Ascending aorta (tissue), 2 donors: ENCODE measurements at places on chromosomes 7 and 10. TPM values are rescaled to one million over a fixed set of nuclear protein-coding genes. Genes with fewer than 3 reads are reported as not detected.

Gene RPS24
- 1,878 TPM for total RNA-seq

Gene HMX2
- total RNA-seq: not detected

Gene RAB19
- total RNA-seq: not detected

Gene FBXO24
- not detected for total RNA-seq

Gene PRSS37
- total RNA-seq: not detected

Gene CYP3A7
- total RNA-seq: not detected

Gene ZNF853
- 12.2 TPM for total RNA-seq

Gene GHRHR
- not detected for total RNA-seq

Gene CRYGN
- not detected for total RNA-seq

Gene GRID2IP
- not detected for total RNA-seq

Gene WNT8B
- total RNA-seq: not detected

Gene SFTPD
- not detected for total RNA-seq

Gene ANKRD30A
- total RNA-seq: not detected

Gene TNKS2
- 26.4 TPM for total RNA-seq

Gene PNLIPRP2
- total RNA-seq: not detected

Gene FAM24B
- total RNA-seq: not detected

Gene TAS2R3
- total RNA-seq: 6.6 TPM

Gene CDC123
- 33.2 TPM for total RNA-seq
